ENCODE measurements at places on chromosomes 12 and 14. TPM values are rescaled to one million over a fixed set of nuclear protein-coding genes. Genes with fewer than 3 reads are reported as not detected.

GRCh38 chr14:36268121-36268520 is 52.3 kb downstream of the MBIP start:
- H3K4me3 ChIP-seq = no peak overlapping the region
- H3K36me3 ChIP-seq = no peaks in the 10 kb centered on the region
- peaks cover 39% of the 10 kb centered on the region for H3K27me3 ChIP-seq
- DNase-seq = no peak

DNA sequence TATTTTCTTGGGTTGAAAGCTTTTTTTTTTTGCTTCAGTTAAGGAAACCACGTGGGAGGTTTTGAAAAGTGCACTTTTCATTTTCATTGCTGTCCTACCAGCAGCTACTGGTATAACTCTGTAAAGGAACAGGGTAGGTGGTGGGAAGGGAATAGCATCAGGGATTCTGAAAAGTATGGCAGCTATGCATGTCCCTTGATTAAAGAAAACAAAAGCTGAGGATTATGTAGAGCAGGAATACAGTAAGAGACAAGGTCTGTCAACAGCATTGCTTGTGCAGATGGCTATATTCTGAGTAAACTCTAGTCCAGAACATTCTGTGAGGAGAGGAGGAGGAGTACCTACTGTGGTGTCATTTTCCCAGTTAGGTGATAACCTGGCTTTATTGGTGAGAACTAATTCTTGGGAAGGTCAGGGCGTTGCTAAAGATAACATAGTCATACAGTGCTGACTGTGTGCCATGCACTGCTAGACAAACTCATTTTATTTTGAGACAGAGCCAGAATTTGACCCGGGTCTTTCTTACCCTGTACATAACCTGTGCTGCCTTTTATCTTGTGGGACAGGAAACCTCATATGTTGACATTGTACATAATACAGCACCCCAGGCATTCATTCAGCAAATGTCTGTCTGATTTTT is 80.3 kb upstream of the TRAF3 start:
- H3K36me3 ChIP-seq = peaks cover 12% of the 10 kb centered on the region
- H3K4me1 ChIP-seq = peaks cover 14% of the 10 kb centered on the region
- H3K27me3 ChIP-seq = no peaks in the 10 kb centered on the region
- no peak overlapping the region for H3K4me3 ChIP-seq
- DNase-seq = no peak

The CISTR gene
- not detected for total RNA-seq

DNA sequence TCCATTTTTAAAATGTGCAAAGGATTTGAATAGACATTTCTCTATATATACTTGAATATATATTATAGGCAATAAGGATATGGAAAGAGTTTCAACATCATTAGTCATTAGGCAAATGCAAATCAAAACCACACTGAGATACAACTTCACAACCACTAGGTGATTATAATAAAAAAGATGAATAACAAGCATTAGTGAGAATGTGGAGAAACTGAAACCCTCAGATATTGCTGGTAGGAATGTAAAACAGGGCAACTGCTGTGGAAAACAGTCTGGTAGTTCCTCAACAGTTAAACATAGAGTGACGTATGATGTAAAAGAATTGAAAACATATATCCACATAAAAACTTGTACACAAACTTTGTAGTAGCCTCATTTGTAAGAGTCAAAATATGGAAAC is 11.7 kb upstream of the BATF start:
- peaks cover 13% of the 10 kb centered on the region for H3K36me3 ChIP-seq
- no peaks in the 10 kb centered on the region for H3K27me3 ChIP-seq
- H3K4me1 ChIP-seq = peaks cover 19% of the 10 kb centered on the region
- H3K27ac ChIP-seq = no peak overlapping the region

DNA sequence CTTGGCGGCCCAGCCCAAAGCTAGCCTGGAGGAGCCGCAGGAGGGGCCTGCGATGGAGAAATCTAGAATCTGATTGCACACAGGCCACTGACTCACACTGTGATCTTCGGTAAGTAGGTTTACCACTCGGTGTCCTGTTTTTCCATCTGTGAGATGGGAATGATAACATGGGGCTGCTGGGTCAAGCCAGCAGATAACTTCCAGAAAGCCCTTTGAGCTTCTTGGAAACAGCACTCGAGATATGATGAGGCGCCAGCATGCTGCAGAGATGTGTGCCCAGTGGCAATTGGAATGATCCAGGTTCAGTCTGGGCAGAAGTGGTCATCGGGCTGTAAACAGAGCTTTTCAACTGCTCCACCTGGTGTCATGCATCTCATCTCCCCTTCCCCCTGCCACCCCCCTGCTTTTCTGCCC is 771.3 kb upstream of the TBX3 start:
- H3K36me3 ChIP-seq = no peaks in the 10 kb centered on the region
- H3K4me1 ChIP-seq = peaks cover 3% of the 10 kb centered on the region
- no peak overlapping the region for H3K4me3 ChIP-seq
- no peak for DNase-seq
- peaks cover 21% of the 10 kb centered on the region for H3K27me3 ChIP-seq

DNA sequence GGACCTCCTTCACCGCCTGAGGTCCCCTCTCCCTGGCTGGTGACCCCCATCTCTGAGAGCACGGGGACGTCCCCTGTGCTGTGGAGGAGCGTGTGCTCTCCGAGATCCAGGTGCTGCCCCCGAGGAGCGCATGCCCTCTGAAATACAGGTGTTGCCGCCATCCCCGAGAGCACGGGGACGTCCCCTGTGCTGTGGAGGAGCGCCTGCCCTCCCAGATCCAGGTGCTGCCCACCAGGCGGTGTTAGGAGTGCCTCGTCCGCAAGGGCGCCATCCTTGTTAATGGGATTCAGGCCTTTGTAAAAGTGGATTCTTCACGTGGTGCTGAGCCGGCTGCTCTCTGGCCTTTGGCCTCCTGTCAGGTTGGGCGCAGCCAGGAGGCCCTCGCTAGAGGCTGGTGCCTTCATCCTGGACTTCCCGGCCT is 10.1 kb downstream of the NOC4L start:
- H3K27me3 ChIP-seq = no peaks in the 10 kb centered on the region
- peaks cover 2% of the 10 kb centered on the region for H3K4me1 ChIP-seq
- no peak overlapping the region for H3K4me3 ChIP-seq
- no peaks in the 10 kb centered on the region for H3K36me3 ChIP-seq
- no peak for DNase-seq

The DUSP16 gene
- total RNA-seq = 17.4 TPM

The CACNA1C gene
- 0.08 TPM for total RNA-seq

DNA sequence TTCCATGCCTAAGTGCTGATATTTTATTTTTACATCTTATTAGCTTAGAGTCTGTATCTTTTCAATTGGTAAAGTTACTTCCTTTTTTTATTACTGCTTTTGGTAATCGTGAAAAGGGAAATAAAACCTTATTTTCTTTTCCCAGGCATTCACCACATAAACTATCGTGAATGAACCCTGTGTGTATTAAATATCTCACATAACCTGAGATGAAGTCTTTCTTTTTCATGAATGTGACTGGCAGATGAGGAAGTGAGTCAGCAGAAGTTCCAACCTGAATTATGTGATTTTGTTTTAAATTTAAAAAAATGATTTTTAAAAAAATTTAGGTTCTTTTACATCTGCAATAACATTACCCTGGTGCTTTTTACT is 26.0 kb downstream of the MYBPC1 start:
- H3K27ac ChIP-seq = no peak overlapping the region
- H3K4me1 ChIP-seq = peaks cover 4% of the 10 kb centered on the region
- no peaks in the 10 kb centered on the region for H3K36me3 ChIP-seq
- no peak overlapping the region for H3K4me3 ChIP-seq
